ENCODE measurements at places on chromosomes 12 and 14.

GRCh38 chr12:125458552-125459268 is 393.5 kb downstream of the AACS start:
- DNase-seq: no peak

DNA sequence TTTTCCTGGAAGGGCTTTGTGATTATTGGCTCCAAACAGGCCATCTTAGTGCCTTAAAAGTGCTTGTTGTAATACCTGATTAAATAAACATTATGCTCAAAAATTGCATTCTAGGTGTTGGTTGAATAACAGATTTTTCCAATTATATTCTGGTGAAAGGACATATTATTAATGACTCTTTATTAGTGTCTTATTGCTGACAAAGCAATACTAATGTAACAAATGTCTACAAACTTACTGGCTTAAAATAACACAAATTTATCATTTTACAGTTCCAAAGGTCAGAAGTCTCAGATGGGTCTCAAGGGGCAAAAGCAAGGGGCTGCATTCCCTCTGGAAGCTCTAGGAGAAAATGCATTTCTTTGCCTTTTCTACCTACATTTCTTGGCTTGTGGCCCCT is 86.9 kb upstream of the CPM start:
- DNase-seq: no peak

DNA sequence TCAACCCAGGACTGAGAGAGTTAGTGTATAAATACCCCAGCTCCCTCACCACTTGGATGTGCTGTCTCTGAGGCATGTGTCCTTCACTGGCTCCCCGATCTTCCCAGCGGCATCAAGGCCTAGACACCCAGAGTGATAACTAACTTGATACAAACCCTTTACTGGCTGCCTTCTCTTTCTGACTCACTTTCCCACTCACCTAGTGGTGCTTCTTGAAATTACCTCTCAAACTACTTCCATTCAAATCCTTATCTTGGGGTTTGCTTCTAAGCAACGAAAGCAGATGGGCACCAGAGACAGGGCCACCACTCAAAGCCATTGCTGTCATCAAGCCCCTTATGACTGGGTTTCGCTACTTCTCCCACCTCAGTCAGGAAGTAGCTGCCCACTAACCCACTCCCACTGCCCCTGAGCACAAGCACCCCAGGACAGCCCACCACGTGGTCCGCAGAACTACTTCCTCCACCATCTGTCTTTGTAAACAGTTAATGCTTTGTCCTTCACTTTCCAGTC is 17.2 kb downstream of the ZFP36L1 start:
- no peak for DNase-seq

DNA sequence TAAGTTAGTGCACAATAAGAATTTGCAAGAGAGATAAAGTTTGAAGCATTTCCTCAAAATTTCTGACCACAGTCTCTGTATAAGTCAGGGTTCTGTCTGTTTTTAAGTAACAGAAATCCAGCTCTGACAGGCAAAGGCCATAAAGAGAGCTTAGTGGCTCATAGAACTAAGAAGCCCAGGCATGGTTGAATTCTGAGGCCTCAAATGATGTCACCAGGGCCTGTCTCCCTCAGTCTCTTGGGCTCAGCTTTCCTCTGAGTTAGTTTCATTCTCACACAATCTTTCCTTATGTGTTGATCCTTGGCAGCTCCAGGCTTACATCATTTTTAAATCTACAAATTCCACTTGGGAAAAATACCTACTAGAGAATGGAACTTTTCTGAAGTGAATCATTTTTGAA is 173.4 kb upstream of the ATP2B1 start:
- DNase-seq: no peak

GRCh38 chr14:65186951-65187350 is 84.6 kb upstream of the MAX start:
- DNase-seq: no peak

DNA sequence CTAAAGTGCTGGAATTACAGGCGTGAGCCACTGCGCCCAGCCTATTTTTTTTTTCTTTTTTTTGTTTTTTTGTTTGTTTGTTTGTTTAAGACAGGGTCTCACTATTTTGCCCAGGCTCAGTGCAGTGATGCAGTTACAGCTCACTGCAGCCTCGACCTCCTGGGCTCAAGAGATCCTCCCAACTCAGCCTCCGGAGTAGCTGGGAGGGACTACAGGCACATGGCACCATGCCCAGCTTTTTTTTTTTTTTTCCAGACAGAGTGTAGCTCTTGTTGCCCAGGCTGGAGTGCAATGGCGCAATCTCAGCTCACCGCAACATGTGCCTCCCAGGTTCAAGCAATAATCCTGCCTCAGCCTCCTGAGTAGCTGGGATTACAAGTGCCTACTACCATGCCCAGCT is 5.8 kb upstream of the ITFG2 start:
- DNase-seq: no peak

DNA sequence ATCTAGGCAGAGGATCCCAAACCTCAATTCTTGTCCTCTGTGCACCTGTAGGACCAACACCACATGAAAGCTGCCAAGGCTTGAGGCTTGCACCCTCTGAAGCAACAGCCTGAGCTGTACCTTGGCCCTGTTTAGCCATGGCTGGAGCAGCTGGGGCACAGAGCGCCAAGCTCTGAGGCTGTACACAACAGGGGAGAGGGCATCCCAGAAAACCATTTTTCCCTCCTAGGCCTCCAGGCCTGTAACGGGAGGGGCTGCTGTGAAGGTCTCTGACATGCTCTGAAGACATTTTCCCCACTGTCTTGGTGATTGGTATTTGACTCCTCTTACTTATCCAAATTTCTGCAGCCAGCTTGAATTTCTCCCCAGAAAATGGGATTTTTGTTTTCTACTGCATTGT is 22.4 kb upstream of the PTPRO start:
- no peak for DNase-seq

DNA sequence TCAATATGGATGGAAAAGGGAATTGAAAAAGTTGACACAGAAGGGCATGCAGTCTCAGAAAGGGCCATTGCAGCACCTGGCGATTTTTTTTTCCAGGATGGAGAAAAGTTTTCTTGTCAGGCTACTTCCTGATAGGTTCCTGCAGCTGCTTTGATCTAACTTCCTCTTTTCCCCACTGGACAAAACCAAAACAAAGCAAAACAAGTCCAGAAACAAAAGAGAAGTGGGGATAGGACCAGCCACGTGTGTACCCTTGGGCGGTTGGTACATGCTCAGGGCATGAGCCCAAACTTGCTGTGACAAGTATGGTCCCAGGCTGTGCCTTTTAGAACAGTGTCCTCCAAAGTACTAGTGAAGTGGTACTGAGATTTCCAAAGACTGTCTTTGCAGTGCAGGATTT is 89.8 kb downstream of the CHST11 start:
- no peak for DNase-seq

DNA sequence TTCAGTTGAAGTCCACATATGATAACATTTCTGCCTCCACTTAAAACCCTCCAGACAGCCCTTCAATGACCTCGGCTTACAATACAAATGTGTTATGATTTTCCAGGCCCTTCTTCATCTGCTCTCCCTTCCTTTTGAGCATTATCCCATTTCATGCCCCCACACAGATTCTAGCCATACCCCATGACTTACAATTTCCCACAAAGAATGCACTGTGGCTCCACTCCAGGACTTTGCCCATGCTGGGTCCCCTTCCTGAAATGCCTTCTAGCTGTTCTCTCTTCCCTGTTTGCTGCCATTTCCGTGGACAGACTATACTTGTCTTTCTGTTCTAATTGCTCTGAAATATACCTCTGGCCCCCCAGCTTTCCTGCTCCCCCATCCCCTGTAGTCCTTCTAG is 963.2 kb downstream of the DIO2 start:
- DNase-seq: no peak

GRCh38 chr14:20698018-20698329 is 9.4 kb downstream of the ANG start:
- no peak for DNase-seq

GRCh38 chr14:96077983-96078624 is 38.9 kb downstream of the C14orf132 start:
- no peak for DNase-seq

DNA sequence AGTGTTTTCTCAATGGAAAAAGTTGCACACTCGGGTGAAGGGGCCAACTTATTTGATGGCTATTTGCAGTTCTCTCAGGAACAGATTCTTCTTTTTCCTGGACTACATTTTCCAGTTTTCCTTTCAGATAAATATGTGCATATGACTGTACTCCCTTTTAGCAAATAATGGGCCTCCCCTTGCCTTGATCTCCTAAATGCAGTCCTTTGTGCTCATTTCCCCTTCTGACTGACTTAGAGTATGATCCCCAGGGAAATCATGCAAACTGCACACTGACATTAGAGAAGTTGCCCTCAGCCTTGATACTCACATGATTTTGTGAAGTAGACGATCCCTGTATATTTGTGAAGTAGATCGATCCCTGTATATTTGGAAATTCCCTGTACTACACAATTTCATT is 492.9 kb upstream of the NOVA1 start:
- no peak for DNase-seq

DNA sequence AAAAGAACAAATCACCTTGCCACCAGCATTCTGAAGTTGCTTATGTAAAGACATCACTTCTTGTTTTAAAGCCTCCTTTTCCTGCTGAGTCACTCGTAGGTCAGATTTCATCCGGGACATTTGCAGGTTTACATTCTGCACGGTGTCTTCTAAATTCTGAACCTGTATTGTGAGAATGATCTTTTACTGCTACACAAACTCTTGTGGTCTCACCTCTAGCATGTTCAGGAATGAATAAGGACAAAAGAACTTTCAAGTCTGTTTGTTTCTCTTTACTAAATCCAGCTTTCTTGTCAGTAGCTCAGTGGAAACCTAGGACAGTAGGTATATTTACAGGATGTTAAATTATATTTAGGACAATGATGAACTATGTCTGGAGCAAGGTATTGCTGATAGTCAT is 73.5 kb upstream of the SAV1 start:
- DNase-seq: no peak

- DNase-seq: no peak
Measured at GRCh38 chr14:53103636-53104340, 49.3 kb downstream of the DDHD1 start.

DNA sequence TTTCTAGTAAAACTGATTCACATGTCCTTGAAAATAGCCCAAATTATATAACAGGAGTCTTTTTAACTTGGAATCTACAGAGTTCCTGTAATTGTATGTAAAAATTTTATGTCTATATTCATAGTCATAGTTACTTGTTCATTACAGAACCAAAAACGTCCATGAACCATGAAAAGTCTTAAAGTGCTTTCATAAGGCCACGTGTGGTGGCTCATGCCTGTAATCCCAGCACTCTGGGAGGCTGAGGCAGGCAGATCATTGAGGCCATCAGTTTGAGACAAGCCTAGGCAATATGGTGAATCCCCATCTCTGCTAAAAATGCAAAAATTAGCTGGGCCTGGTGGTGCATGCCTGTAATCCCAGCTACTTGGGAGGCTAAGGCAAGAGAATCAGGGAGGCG is 48.4 kb downstream of the GALNT4 start:
- no peak for DNase-seq

DNA sequence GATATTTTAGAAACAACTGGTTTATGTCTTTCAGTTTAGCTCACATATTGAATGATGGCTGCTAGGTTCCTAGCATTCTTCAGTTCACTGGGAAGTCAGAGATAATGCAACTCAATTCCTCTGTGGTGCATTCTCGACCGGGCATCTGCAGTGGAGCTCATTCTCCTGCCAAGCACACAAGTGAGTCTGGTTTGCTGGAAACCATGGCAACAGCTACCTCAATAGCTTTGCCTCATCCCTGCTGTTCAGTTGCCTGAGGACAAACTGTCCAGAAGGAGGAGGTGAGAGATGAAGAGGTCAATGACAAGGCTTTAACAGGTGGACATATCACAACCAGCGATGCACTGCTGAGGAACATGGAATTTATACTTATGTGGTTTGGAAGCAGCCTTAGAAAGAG is 816.9 kb downstream of the AACS start:
- DNase-seq: no peak

DNA sequence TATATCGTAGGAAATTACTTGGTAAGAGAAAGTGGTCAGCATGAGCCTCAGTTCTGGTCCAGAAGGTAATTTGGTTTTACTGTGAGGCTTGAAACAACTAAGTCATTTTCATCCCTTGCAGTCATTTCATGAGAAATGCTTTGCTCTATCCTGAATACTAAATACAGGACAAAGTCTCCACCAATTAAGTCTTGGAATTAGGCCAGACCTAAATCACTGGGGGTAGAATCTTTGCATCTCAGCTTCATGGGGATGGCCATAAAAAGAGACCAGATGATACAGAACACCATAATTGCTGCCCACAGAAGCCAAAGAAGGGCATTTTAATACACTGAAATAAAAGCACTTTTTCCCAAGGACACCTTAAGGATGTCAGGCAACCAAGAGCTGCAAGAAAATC is 277.9 kb upstream of the DCN start:
- DNase-seq: no peak

DNA sequence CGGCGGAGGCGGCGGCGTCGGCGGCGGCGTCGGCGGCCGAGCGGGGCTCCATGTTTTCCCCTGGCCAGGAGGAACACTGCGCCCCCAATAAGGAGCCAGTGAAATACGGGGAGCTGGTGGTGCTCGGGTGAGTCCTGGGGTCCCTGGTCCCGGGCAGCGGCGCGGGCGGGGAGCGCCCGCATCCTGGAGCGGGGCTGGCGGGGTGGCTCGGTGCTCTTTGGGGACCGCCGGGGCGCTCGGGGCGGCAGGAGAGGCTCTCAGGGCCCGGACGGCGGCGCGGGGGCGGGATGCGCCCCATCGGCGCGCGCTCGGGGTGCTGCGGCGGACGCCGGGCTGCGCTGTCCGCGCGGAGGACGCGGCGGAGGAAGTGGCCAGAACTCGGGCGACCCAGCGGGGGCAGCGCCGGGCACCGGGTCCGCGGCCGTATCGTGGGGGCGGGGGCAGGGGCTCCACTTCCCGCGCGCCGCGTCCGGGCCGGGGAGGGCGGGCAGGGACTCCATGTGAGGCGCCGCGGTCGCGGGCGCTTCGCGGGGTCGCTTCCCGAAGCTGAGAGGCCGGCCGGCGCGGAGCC is 485 bp downstream of the PELI2 start:
- no peak for DNase-seq

GRCh38 chr12:57700317-57700716 is 6.4 kb downstream of the OS9 start:
- no peak for DNase-seq

- no peak for DNase-seq
Measured at GRCh38 chr14:73739174-73739898, 25.2 kb upstream of the PNMA1 start.

DNA sequence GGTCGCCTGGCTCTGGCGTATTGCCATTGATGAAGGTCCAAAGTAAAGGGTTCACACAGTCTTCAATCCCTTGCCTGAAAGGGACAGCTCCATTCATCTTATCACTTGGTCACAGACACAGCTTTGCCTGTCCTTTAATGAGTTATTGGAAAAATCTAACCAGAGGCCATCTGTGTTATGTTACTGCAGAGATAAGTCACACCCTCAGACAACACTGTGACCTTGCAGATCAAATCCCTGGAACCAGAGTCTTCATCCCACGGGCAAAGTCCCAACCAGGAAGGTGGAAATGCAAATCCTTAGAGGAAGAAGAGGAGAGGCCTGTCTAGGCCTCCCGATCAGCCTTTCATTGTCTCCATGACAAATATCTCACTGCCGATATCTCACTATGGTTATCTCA is 68.3 kb upstream of the SCN8A start:
- DNase-seq: no peak
